ENCODE measurements at places on chromosomes 5 and 9.

DNA sequence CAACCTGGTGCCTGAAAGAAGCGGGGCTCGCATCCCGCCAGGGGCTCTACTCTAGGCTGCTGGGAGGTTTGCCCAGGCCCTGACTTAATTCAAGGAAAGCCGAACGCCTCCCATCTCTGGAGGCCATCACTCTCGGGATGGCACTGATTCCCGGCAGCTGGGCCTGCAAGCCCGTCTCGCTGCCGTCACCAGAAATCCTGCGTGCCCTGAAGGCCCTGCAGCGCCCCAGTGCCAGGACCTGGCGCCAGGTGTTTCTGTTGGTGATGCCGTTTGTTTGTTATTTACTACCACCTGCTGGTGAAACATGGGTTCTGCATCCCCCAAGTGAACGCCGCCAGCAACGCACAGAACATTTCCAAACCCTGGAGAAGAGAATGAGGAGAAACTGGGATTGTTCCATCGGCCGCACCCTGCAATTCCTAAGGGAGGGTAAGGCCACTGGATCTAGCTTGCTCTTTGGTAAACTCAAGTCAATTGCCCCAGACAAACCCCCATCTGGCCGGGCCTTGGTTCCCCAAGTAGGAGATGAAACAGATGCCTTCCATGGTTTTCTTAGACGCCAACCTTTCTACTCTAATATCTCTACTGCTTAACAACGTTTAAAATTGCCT, 77.9 kb downstream of the AK8 start:
- peak; percentile 76 for DNase-seq

- no peak for DNase-seq
These were observed 68.0 kb upstream of the CTSL start for GRCh38 chr9:87657893-87658292.

- peak; percentile 69 for DNase-seq
These were observed 363 bp upstream of the MAMDC2 start for GRCh38 chr9:70043285-70043684.

DNA sequence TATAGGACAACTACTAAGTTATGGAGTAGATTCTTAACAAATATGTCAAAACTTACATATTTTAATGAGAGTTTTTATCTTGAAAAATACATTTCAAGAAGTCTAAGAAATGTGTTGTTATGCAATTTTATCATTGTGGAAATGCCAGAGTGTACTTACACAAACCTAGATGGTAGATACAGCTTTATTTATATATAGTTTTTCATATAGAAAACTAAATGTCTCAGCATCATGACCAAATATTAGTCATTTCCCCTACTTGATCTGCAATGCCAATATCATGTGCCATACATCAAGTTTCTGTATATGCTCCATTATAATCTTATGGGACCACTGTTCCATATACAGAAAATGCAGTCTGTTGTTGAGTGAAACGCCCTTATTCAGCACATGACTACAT, 28.7 kb downstream of the CAST start:
- no peak for DNase-seq

- DNase-seq = peak; percentile 63
These were observed 80.5 kb downstream of the STK10 start for GRCh38 chr5:172107571-172107970.

DNA sequence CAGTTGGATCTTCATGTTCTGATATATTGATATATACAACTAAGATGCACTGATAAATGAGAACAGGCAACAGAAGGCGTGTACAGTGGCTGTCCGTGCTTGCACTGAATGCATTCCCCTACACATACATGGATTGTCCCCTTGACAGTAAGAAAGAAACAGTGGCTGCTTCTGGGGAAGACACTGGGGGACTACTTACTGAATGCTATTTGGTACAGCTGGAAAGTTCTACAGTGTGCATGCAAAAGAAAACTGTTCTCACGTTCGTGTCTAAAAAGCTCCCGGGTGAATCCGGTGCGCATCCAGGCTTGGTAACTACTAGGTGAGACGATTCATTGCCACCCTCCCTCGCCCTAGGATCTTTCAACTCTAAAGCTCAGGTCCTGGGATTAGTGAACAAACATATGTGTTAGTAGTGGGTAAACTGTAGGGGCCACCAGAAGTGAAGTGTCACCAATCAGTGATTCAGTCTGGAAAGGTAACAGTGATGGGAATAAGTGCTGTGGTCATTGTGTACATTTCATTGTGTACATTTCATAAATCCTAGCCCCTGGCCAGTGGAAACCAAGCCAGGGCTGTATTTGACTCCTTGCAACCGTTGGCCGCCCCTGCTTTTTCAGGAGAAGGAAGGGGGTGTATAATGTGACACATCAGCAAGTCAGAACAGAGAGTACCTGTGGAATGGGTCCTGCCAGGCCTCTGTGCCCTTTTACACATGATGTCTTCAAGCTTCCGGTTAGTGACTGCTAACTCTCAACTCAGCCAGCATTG, 46.3 kb upstream of the BOD1 start:
- no peak for DNase-seq

DNA sequence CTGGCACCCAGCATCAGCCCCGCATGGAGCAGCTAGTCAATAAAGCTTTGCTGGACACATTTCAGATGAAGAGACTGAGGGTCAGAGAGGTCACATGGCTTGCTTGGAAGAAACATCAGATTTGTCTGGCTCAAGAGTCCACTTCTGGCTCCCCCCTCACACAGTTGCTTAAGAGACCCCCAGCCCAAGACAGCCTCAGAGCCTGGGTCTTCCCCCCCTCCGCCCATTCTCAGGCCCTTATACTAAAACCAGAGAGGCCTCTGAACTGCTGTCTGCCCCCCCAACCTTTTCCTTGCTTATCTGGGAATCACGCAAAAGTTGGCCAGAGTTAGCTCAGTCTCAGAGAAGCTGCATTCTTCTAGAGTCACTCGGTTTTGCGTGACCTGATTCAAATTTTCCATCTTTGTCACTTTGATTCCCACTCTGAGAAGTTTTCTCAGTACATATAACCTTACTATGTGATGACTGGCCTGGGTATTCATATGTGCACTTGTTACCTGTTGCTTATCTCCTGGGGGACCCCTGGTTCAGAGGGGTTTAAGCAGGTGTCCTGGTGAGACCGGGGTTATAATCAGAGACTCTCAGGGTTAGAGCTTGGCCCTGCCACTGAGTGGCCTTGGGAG, 145.4 kb upstream of the IER5L start:
- DNase-seq = no peak

- DNase-seq = peak; percentile 68
These were observed 99.0 kb upstream of the SLC1A3 start for GRCh38 chr5:36507332-36507952.

- no peak for DNase-seq
These were observed 7.9 kb upstream of the NDUFS4 start for GRCh38 chr5:53552561-53552960.

DNA sequence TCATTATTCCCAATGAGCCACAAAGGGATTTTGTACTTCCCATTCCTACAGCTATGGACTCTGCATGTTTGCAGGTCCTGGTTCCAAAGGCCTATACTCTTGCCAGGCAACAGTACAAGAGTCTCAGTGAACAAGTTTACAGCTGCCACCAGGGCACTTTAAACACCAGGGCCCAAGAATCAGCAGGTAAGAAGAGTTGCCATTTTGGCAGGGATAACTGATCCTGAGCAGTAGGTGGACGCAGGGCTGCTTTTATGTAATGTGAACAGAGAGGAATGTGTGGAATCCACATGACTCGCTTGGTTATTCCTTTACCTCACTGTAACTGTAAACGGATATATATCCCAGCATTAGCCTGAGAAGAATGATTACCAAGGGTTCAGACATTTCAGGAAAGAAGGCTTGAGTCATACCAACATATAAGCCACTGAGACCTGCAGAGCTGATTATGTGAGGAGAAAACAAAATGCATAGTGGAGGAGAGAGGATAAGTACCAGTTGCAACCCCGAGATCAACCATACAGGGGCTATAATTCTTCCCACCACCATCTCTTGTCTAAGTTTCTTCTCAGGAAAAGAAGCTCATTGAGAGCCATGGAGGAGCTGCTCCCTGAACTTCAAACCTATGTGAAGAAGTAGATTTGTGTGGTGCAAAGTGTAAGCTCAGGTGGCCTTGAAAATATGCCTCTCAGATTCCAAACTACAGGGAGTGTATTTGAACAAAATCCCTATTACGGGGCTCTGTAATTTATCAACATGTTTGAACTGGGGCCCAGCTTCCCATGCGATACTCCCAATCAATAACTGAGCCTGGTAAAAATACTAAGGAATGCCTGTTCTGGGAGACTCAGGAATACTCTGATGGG, 24.6 kb downstream of the RAPGEF6 start:
- DNase-seq = peak; percentile 91

GRCh38 chr5:80990527-80990926, 30.4 kb downstream of the RASGRF2 start:
- peak; percentile 40 for DNase-seq

GRCh38 chr9:89305868-89306267, 5.1 kb upstream of the CKS2 start:
- no peak for DNase-seq

- no peak for DNase-seq
These were observed 32.0 kb downstream of the MAN2A1 start for GRCh38 chr5:109721741-109722140.
